Cerebellar cortex (tissue), 1 donor: ENCODE measurements at places on chromosomes 5 and 9.

- DNase-seq: no peak
These were observed 91.1 kb downstream of the ZNF608 start for GRCh38 chr5:124655251-124655917.

DNA sequence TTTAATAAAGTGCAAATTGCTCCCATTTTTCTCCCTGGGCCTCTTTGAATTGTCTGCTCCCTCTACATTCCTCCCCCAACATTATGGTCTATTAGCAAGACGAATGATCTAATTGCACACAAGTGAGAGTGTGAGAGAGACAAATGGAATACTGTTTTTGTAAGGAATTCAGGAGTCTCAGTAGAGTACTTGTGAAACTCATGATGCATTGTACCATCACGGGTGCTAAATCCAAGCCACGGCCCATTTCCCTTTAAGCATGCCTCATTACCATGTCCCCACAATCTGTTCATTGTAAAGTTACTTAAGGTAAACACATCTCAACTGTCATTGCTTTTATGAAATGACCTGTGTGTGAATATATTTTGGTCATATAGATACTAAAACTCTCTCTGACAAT is 62.8 kb downstream of the CD180 start:
- DNase-seq: no peak

- DNase-seq: no peak
These were observed 29.9 kb downstream of the NFX1 start for GRCh38 chr9:33320230-33320567.

- no peak for DNase-seq
These were observed 76.3 kb upstream of the RAPGEF1 start for GRCh38 chr9:131815970-131816873.

DNA sequence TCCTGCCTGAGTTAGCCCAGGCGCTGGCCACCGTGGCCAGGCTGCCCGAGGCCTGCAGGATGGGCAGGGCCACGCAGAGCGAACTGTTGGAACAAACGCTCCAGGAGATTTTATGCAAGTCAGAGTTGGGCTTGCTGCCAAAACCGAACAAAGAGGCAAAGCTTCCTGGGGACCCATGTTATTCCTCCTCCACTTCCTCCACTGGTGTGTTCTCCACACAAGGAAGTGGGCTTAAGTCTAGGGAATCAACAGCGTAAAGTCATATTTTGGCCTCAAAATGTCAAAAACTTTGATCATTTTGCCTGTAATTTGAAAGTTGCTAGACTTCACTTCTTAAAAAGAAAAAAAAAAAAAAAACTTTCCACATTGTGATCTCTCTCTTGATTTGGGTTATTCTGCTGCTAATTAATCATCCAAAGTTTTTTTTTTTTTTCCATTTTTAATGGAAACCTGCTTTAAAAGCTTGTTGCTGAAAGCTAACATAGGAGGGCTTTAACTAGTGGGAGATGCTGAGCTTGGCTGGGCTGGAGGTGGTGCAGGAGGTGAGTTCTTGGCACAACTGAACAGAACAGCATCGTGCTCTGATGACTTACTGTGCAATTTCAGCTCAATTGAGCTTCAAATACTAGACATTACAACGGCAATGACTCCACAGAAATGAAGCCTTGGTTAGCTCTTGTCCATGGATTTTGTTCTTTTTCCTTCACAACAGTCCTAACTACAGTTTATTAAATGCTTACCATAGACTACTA is 73.0 kb downstream of the PTPDC1 start:
- DNase-seq: no peak

GRCh38 chr9:13731637-13732036 is 452.1 kb upstream of the MPDZ start:
- DNase-seq: no peak

DNA sequence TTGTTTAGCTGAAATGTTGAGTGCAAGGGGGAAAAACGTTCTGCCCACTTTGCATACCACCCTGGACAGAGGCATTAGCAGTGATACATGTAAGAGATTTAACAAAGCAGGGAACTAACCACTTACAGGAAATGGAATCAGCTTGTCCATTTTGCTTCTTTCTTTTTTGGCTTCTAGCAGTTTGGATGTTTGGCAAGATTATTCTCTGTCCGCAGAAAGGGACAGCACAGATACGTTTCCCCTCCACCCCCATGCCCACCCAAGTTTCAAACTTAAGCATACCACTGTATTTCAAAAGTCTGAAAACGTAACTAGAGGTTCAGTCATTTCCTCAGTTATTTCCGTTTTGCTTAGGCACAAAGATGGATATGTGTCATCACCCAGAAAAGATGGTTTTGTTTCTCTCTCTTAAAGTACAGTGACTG is 118.4 kb downstream of the GDNF start:
- no peak for DNase-seq

DNA sequence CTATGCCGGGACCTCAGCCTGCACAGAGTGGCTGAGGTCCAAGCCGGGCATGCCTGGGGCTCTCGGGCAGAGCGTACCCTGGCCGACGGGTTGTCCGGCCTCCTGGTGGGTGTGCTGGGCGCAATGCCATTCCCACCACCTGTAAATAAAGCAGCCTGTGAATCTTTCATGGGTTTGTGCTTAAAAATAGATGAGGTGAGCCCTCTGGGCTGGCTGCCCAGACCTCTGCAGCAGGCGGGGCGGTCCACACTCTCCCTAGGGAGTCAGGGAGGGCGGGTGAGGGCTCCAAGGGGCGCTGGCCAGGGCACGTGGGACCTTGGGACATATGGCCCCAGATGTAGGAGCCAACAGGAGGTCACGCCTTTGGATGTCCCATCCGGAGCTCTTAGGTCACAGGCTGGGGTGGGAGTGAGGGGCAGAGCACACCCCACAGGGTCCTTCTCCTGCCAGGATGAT is 3.6 kb upstream of the AGPAT2 start:
- DNase-seq: no peak

- DNase-seq: no peak
These were observed 94.3 kb upstream of the CPEB4 start for GRCh38 chr5:173793648-173794548.

DNA sequence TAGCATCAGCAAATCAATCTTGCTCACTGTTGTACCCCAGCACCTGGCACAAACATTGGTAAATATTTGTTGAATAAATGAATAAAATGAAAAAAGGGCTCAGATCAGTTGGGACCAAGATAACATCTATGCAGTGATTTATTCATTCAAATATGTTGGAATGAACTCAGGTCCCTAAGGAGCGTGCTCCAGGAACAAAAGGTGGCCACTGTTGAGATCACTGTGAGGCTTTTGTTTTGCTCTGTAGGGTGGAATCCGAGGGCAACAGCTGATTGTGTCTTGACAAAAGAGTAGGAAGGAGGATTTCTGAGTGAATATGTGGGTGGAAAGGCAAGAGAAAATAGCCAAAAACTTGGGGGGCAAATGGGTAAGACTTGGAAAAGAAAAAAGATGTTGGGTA is 89.7 kb downstream of the PPP2R2B start:
- no peak for DNase-seq

GRCh38 chr9:91036356-91036755 is 234.7 kb downstream of the SYK start:
- DNase-seq: no peak

DNA sequence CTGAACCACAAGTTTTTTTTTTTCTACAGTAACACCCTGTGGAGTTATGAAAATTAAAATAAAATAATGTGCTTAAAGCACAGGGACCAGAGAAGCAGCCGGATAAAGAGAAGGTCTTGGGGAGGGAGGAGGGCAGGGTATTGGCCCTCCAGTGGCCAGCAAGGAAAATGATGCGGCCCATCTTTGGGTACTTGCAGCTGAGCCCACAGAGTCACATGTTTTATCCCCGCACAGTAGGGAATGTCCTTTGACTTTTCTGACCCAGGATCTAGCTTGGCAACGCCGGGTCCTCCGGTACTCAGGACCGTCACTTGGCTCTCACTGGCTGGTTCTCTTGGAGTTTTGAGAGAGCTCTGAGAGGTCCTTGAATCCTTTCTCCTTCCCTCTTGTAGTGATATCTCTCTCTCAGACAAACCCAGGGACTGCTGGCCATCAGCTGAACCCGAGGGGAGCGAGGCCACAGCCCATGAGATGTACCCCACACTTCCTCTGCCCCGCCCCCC is 35.3 kb upstream of the HSPA9 start:
- peak; percentile 44 for DNase-seq

GRCh38 chr5:9483243-9483642 is 62.6 kb downstream of the SEMA5A start:
- no peak for DNase-seq

- no peak for DNase-seq
These were observed 214.1 kb upstream of the KLF4 start for GRCh38 chr9:107703651-107704050.

GRCh38 chr5:140546851-140547507 is 483 bp upstream of the EIF4EBP3 start:
- DNase-seq: no peak

GRCh38 chr5:9596824-9597223 is 33.3 kb downstream of the TAS2R1 start:
- DNase-seq: no peak

DNA sequence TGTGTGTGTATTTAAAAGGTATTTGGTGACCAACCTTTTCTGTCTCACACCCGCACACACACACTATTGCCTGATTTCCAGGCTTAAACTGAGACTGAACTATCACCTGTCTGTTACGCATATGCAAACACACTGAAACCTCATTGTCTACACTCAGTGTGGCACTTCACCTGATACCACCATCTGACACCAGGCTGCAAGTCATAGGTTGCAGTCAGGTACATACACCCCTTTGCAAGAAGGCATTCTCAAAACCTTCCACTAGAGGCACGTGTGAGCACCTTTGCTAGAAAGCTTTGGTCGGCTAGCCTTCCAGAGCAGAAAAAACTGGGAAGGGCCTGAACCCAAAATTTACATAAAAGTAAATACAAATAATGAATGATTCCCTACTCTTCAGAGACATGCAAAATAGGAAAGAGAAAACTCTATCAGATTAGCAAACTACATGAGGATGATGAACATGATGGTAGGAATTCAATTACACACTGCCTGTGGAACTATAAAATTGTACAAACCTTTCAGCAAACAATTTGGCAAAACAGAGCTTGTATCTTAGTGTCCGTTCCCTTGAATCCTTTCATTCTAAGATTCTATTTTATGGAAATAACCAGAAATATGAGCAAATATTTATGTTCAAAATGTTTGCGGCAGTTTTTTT is 5.9 kb upstream of the FOXD1 start:
- DNase-seq: peak; percentile 68

DNA sequence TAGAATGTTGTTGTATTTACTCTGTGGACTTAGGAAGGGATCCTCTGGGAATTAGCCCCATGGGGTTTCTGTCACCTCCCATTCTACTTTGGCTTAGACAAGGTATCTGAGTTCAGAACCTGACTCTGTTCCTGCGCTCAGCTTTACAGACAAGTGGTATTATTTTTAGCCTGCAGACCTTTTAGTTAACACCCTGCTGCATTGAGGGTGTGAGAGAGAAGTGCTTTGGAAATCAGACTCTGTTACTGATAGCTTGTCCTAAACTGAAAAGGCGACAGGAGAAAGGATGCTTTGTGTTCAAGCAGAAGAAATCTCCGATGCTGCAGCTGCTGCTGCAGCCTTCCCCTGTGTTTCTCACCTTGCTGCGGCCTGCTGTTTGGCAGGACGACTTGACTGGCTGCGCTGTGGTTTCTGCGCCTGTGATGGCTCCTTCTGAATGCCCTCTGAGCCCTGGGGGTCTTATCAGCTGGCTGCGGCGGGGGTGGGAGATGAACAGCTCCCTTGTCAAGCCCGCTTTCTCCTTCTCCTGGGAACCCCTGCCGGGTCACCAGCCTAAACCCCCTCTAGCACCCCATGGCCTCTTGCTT is 61.9 kb downstream of the PGM5 start:
- no peak for DNase-seq

GRCh38 chr9:121985792-121986494 is 107.2 kb downstream of the TTLL11 start:
- no peak for DNase-seq

- peak; percentile 59 for DNase-seq
These were observed 52.8 kb downstream of the WHRN start for GRCh38 chr9:114452219-114453165.

GRCh38 chr5:12896086-12896485 is 991.8 kb upstream of the CTNND2 start:
- no peak for DNase-seq

DNA sequence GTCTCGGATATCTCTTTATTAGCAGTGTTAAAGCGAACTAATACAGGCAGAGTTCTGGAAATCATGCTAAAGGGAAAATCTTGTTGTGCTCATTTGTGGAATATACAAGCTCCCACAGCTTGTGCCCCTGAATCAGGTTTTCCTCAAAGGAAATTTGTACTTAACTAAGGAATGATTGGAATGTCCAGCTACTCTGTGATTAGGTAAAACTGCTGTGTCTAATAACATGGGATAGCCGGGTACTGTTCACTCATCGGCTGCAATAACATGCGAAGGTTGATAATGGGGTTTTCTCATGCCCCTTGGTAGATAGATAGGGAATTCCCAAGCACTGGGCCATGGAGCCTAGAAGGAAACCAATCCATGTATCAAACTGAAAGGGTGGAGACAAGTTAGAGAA is 306.7 kb downstream of the NR2F1-AS1 start:
- peak; percentile 76 for DNase-seq

GRCh38 chr5:131254741-131255140 is 9.1 kb upstream of the CDC42SE2 start:
- DNase-seq: no peak

GRCh38 chr9:127491516-127491915 is 40.2 kb downstream of the LRSAM1 start:
- DNase-seq: no peak

DNA sequence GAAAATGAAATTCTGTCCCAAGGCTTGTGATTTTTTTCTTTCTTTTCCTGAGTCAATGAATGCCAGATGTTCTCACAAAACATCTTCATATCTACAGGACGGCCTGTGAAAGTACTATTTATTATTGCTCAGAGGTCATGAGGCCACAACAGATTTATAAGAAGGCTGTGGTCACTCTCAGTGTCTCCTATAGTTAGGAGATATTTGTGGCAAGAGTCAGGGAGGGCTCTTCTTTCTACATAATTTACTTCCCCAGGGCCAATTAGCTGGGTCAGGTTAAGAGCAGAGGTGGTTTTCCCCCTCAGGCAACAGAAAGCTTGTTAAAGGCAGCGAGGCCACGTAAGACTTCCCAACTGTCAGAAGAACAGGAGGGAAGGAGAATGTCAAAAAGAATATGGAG is 248.7 kb downstream of the SLIT3 start:
- DNase-seq: no peak

DNA sequence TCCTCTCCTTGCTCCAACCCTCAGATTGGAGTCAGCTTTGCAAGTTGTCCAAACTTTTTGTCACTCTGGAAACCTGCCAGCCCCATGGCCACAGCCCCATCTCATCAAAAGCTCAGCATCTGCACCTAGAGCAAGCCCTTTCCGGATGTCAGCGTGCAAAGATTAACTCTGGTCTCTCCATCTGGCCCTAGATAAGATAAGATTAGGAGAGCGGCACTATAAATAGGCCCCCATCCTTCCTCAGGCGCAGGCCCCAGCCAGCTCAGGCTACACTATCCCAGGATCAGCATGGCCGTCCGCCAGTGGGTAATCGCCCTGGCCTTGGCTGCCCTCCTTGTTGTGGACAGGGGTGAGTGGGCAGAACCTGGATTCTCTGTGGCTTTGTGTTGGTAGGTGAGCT is at the start of gene SPINK4:
Gene SPINK4, plus strand, starts transcription at position 247 of the 400 bp plus-strand sequence. Its CDS starts 42 bp downstream, at position 289.
- no peak for DNase-seq

GRCh38 chr9:115142517-115143270 is 24.7 kb upstream of the TNC start:
- DNase-seq: peak; percentile 3

GRCh38 chr5:11048760-11049159 is 287.7 kb upstream of the DAP start:
- no peak for DNase-seq
